ENCODE measurements at places on chromosomes 7 and 10.

DNA sequence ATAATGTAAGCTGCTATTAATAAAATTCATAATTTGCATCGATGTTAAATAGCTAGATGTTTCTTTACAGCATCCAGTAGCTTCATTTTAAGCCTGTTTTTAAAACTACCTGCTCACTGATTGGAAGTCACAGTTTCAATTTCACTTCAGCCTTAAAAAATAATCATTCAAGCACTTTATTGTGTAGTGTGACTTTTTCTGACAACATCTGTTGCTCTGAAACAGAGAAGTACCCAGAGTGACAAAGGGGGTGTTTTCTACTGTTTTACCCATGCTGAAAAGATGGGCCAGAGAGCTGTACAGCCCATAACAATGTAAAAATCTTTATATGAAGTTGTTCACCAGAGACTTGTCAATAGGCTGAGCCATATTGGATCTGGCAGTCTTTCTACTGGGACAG is 437.2 kb downstream of the MDFIC start:
- DNase-seq, result no peak

- DNase-seq, result no peak
Measured at GRCh38 chr7:31323101-31323500, 17.4 kb downstream of the NEUROD6 start.

- DNase-seq, result no peak
Measured at GRCh38 chr10:58593008-58593407, 80.3 kb downstream of the BICC1 start.

DNA sequence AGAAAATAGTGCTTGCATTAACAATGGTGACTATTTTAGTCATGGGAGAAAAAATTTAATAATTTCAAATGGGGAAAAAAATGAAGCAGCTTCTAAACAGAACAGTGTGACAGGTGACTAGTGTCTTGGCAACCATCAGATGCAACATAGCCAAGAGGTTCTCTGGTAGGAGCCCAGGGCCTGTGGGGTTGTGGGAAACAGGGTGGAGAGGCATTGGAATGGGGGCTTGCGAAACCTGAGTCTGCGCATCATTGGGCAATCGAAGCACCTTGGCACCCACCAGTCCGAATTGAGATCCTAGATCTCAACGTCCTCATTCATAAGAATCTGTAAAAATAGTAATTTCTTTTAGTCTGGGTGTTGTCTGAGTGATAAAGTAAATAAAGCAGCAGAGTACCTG is 19.2 kb upstream of the PARD3 start:
- no peak for DNase-seq

DNA sequence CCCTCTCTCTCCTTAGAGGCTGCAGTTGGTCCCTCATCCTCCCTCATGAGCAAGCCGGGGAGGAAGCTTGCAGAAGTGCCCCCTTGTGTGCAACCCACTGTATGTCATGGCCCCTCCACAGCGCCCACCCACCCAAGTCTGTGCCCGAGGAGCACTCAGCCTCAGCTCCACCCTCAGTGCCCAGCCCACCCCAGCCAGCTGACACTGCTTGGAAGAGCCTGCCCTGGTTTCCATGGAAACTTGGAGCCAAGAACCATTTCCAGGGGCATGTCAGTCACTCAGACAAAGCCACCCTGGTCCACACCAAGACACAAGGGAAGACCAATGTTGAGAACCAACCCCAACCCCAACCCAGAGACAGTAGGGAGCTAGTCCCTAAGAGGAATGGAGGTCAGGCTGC is 79.5 kb downstream of the PAX2 start:
- no peak for DNase-seq

Measured in AG20443 (cell line).